ENCODE measurements at places on chromosomes 3 and 15.

- no peak for DNase-seq
Measured at GRCh38 chr3:102302020-102302419, 132.8 kb upstream of the ZPLD1 start.

GRCh38 chr3:96961576-96961975, 147.2 kb downstream of the EPHA6 start:
- no peak for DNase-seq

DNA sequence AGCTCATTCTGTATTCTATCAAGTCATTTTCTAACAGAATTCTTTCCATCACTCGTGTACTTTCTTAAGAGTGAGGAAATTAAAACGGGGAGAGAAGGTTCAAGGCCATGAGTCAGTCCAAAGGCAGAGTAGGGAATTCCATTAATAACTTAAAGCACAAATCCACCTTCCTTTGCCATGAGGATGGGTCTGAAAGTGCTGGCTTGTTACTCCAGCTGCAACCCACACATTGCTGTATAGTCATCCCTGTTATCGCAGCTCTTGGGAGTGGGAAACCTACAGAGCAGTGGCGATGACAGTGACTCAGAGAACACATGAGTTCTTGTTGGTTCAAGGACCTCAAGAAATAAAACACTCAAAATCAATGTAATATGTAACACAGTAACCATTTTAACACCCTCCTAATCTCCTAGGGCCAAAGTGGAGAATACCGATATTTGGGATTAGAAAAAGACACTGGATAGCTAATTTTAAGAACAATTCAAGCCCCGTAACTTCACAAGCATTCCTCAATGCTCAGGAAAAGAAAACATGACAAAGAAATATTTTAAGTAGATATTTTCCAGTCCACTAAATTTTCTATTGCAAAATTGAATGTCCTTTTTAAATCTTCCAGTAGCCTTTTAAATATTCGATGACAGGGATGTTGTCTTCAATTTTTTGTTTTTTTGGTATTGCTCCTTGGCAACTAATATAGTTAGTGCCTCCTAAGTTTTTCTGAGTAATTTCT, 179.9 kb upstream of the THBS1 start:
- DNase-seq = no peak

GRCh38 chr15:66452971-66453580, 44.5 kb downstream of the SNAPC5 start:
- peak; percentile 6 for DNase-seq

GRCh38 chr3:154660811-154661210, 230.8 kb upstream of the GPR149 start:
- DNase-seq = no peak
